Stimulated activated CD8-positive, alpha-beta memory T cell treated with anti-CD3 and anti-CD28 coated beads, Interleukin-4, amount 100 ng/mL, for 1 hour (primary cell): ENCODE measurements at places on chromosomes 7 and 10.

GRCh38 chr7:4742852-4743251 is 32.6 kb upstream of the AP5Z1 start:
- no peak for DNase-seq

GRCh38 chr7:80896906-80897598 is 21.8 kb downstream of the SEMA3C start:
- DNase-seq, result no peak

DNA sequence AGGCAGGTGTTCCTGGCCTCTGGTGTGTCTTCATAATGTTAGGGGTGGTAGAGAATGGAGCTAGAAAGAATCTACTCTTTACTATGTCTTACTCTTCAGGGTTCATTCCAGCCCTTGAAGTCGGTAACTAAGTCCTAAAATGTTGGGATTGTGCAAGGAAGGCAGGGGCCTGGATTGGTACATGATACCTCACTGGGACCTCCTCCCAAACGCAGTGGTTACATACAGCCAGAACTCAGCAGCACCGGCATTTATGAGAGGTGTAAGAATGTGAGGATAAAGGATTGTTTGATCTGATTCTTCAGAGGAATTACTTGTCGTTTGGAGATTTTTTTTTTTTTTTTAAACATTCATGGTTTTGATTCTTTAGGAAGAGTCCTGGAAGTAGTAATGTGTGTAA is 6.9 kb downstream of the COMTD1 start:
- DNase-seq, result no peak

GRCh38 chr7:137967143-137968018 is 34.5 kb downstream of the CREB3L2 start:
- no peak for DNase-seq

GRCh38 chr7:80729591-80730320 is 91.3 kb downstream of the CD36 start:
- no peak for DNase-seq

- DNase-seq, result no peak
These were observed 125.9 kb downstream of the TRRAP start for GRCh38 chr7:99004216-99004615.

GRCh38 chr7:114970308-114970707 is 48.4 kb downstream of the MDFIC start:
- DNase-seq, result no peak

- DNase-seq, result no peak
These were observed 2.1 kb downstream of the GHRHR start for GRCh38 chr7:30965883-30966282.

DNA sequence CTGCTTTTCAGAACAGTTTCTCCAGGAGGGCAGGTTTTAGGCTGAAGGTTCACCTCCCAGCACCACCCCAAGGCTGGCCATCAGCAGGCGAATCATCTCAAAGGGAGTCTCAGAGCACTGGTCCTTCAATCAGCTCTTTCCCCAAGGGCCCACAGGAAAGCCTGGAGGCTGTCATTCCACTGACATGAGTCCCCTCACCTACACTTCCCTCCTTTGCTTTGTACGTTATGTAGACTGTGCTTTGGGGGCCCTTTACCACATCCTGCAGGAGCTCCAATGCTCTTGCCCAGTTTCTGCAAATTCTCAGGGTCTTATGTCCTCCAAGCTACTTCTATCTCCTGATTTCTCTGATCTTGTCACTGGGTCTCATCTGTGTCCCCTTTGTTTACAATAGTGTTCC is 15.4 kb downstream of the WDFY4 start:
- no peak for DNase-seq

DNA sequence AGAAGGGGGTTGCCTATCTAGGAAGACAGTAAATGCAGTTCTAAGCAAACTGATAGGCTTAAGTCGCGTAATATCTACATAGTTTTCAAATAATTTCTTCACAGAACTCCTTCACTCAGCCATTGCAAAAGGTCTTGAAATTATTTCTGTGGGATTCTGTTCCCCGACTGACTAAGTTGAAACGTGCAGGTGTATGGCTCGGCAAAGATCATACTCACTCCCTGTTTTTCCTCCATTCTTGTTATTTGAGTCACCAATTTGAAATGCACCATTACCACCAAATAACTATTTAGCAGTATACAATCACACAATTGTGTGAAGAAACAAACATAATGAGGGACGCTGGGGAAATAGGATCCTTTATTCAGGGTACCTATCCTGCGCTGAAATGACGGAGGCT is 771.1 kb downstream of the GATA3 start:
- no peak for DNase-seq

GRCh38 chr7:20323595-20323994 is 7.1 kb upstream of the ITGB8 start:
- DNase-seq, result no peak

DNA sequence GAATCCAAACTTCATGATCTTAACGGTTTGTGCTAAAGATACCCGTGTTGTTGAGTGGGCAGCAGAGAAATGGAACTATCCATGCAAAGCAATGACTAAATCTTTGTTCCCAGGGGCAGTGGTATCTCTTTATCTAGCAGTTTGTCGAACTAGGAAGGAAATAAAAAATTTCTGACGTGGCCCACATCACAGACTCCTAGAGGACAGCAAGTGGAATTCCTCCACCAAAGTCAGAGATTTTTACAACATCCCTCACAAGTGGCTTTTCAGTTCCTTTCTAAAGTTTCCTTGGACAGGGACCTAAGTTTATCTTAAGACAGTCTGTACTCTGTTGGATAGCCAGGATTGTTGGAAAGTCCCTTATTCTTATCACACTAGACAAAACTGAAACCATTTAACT is 136.0 kb downstream of the RAPGEF5 start:
- DNase-seq, result no peak

- DNase-seq, result no peak
These were observed 262.0 kb upstream of the ZWINT start for GRCh38 chr10:56623064-56623463.

DNA sequence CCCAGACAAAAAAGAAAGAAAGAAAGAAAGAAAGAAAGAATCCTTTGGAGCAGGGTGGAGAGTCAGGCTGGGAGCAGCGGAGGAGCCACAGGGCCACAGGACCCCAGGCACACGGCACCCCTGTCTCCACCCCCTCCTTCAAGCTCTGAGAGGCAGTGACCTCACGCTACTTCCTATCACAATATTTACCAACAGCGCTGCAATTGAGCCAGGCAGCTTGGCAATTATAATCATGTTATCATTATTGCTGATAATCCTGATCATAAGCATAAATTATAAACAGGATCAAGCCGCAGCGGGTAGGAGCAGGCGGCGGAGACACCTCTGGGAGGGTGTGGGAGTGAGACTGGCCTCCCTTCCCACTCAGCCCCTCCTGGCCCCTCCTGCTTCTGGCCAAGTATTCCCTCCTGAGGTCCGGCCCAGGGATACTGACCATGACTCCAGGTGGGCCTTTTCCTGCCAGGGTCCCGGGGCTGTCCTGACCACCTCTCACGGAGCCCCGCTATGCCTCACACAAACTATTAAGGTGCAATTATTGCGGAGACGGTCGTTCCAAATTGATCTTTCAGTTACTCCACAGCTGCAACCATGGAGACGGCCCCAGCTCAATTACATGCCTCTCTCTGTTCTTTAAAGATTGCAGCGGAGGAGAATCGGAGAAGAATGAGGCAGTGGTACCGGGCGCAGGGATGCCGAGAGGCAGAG is 10.0 kb upstream of the GTF2IRD1 start:
- DNase-seq, result no peak

DNA sequence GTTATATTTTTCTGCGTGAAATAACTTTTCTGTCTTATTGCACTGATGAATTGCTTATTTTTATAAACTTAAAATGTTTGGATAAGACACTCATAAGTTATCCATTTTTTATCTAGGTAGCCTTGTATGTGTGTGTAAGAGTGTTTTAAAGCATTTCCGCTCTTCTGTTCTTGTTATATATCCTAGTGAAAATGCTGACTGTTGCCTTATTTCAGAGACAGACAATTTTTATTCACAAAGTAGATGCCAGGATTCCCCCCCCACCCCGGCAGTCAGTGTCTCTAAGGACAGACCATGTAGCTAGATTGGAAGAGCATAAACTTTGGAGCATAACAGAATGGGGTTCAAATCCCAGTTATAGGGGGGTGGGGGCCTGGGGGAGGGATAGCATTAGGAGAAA is 1.6 kb downstream of the SMC3 start:
- DNase-seq, result no peak

DNA sequence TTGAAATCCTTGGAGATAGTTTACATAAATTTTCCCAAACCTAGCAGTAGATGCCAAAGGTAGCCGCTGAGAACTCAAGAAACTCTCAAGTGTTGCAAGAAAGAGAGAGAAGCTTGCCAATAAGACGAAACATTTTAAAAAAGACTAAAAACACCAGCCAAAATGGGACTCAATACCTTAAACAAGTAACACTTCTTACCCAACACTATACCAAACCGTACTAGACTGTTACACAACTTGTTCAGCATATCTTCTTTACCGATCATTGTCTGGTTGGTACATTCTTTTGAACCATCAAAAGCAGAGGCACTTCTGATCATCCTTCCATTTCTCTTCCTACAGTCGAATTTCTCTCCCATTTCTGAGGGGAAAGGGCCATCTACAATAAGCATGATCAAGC is 4.8 kb upstream of the PTPN12 start:
- DNase-seq, result no peak

DNA sequence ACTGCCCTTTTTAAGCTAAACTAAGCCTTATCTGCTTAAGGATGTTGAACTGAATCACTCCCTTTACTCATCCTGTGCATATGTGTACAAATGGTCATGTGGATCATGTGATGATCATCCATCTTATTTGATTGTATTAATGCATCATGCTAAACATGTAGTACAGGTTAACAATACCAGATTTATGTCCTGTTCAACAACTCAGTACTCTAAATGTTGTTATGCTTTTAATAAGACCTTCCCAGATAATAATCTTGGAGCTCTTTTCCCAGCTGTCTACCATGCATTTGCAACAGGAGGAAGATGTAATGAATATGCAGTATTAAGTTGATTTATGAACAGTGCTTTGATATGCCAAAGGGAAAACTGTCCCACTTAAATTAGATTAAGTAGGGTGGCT is 318.0 kb downstream of the BICC1 start:
- no peak for DNase-seq

DNA sequence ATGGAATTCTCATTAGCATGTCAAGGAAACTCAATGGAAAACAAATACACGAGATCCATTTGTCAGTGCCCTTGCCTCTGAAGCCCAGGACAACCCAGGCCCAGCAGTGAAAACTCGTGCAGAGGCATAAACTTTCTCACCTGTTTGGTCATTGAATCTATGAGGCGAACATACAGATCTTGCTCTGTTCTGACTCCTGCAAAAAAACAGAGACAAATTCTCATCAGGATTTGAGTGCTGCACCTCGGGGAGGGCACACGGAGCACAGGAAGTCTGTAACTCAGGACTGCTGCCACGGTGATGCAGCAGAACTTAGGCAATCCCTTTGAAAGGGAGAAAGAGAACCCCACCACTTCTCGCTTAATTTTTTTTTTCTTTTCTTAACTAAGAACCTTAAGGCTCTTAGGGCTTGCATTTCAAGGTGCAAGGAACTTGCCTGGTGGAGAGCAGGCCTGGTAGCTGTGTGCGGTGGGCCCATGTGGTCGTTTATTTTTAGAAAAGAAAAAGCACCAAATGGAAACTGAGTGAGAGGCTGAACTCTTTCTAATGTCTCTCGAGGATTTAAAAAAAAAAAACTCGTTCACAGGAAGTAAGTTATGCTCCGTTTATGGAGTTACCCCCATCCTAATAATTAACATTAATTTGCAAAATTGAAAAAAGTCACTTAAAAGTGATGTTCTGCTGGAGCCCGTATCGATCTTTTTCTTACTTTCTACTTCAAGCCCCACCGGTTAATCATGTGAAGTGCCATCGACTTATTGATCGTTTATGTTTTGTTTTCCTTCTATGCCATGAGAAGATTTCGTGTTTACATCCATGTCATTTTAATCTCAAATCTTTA is 1.8 kb downstream of the EBF3 start:
- DNase-seq, result no peak

GRCh38 chr10:97071496-97071895 is 114.3 kb downstream of the SLIT1 start:
- no peak for DNase-seq
